Fibroblast of pulmonary artery (primary cell): ENCODE measurements at places on chromosomes 1 and 21.
A peak's percentile ranks its signal among the peaks of the same experiment; 100 is the strongest.

- DNase-seq, result no peak
These were observed 9.8 kb downstream of the PPP2R5A start for GRCh38 chr1:212294983-212295382.

DNA sequence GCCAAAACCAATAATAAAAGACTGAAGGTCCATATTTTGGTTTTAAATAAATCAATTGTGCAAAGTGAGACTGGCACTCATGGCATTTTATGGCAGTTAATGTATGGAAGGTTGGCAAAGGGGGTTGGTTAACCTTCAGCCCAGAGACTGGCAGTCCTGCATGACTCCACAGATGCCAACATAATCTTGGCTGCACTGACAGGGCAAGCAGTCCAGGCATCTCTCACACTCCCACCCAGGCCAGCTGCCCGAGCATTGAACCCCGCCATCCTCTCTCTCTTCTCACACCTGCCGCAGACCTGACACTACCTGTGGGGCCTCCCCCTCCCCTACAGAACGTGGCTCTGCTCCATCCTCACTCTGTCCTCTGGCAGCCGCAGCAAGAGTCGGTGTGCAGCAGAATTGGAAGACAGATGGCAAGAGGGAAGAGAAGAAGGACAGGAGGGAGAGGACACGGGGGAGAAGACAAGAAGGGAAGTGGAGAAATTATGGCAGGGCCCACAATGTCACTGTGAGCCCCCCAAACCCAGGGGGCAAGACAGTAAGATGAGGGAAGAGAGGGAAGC is 43.7 kb downstream of the ITPKB start:
- no peak for DNase-seq

DNA sequence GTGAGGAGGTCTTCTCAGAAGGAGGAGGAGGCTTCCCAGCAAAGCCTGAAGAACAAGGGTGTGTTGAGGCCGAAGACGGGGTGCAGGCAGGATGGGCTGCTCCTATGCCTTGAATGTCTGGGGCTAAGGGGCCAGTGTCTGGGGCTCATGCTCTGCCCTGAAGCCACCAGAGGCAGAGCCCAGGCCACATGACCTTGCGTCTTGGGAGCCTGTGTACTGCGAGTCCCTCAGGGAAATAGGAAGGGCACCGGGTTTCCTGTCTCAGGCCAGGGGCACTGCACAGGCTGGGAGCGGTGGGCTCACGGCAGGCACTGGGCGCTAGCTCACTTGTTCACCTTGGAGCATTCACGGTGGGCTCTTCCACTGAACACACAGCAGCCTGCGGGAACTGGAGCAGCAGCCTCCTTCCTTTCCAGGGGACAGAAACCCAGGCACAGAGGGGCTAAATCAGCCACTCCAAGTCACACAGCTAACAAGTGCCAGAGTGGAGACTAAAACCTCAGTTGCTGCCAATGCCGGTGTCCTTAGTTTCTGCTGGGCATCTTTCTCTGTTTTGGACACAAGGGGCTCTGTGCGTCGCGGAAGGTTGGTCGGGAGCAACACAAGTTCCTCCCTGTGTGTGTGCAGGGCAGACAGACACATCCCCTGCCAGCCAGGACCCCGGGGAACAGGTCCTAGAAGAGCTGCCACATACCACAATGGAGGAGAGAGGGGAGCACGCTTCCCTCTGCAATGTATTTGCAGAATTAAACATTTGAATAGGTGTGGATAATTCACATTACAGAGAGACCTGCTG is 104.8 kb upstream of the C1orf174 start:
- no peak for DNase-seq

GRCh38 chr1:51861669-51862068 is 16.9 kb downstream of the NRDC start:
- DNase-seq, result no peak

GRCh38 chr1:155113450-155113980 is 14.2 kb upstream of the EFNA1 start:
- DNase-seq, result no peak

GRCh38 chr1:18640228-18641004 is 9.8 kb downstream of the PAX7 start:
- DNase-seq, result no peak

DNA sequence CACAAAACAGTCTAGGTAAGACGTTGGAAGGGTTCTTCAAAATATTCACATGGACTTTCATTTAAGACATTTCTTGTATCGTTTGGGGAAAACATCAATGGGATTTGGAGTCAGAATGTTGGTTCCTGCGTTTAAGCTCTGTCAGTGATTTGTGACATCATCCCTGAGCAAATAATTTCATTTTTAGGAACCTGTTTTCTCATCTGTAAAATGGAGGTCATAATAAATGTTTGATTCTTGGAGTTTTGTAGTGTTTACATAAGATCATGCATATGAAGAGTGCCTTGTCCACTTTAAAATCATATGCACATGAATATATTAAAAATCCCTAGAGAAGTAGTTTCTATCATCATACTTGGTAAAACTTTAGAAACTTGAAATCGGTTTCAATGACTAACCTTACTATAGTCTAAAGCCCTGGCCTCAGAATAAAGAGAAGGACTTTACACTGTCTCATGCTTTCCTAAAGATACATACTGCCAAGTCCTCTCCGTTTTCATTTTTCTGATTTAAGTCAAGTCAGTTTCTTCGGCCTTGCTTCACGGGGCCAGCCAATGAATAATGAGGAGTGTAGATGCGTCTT is 178.4 kb downstream of the ADSS2 start:
- DNase-seq, result no peak

- no peak for DNase-seq
These were observed 38.0 kb downstream of the ADARB1 start for GRCh38 chr21:45112371-45112770.

GRCh38 chr21:24424776-24425175 is 1182.5 kb downstream of the MRPL39 start:
- DNase-seq, result no peak

GRCh38 chr1:228463559-228464455 is 23.4 kb upstream of the RNF187 start:
- peak; percentile 29 for DNase-seq

- no peak for DNase-seq
These were observed 140.7 kb upstream of the FAM78B start for GRCh38 chr1:166307261-166308188.

DNA sequence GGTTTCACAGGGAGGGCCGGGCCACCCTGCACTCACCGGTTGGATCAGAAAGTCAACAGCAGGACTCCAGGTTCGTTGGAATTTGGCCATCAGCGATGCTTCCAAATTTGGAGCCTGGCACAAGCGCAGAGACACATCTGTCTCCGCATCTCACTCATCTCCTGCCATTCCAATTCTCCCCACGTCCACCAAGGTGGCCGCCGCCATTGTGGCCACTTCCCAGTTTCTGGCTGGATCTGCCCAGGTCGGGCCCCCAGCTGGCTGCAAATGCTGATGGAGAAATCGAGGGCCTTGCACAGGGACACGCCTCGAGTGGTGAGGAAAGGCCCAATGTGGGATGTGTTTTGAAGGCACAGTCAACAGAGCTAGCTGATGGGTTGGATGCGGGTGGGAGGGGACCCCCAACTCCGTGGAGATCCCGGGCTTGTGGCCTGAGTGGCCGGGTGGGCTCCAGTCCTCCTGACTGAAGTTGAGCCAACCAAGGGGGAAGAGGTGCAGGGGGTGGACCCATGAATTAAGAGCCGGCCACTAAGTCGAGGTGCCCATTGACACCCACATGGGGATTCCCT is 102.7 kb downstream of the CRYAA start:
- DNase-seq, result no peak

DNA sequence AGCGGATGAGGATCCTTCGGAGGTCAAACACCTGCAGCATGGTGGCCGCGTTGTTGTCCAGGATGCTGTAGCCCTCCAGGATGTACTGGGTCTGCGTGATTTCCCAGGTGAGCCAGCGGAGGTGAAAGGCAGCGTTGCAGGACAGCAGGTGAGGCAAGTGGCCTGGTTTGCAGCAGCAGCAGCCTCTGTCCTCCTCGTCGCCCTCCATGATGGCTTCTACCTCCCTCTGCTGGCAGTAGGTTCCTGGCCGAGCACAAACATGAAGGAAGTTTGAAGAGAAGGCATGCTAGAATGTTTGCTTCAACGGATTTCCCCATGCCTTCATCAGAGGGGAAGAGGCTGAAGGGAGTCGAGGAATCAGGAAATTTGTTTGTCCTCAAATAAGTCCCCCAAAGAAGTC is 74.7 kb downstream of the NTPCR start:
- peak; percentile 33 for DNase-seq

DNA sequence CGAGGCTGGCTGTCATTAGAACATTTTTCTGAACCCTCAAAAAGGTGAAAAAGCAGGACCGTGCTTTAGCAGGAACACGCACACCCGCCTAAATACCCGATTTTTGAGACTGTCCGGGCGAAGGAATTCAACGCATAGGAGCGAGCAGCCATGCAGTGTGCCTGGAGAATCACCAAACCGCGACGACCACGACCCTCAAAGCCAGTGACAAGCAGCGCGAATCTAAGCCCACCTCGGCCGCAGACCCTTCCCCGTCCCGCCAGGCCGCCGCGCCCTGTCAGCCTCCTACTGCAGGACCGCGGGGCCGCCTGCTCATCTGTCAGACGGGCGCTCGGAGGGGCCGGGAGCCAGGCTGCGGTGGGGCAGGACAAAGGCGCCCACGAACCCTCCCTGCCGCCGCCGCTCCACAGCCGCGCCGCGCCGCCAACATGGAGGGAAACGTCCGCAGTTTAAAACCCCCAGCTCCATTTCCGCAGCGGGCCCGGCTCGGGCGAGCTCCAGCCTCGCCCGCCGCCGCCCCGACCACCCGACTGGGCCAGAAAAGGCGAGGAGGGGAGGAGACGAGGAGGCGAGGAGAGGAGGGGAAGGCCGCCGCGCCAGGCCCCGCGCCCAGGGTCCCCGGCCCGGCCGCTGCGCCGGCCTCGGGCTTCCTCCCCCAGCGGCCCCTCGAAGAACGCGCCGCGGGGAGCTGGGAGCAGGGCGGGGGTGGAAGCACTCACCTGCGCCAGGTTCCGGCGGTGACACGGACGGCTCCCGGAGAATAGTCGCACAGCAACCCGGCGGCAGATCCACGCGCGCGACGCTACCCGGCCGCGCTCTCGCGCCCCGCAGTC is at the start of gene LBR:
Gene LBR (minus strand): TSS at position 804 of the 833 bp plus-strand sequence. CDS start 3,963 bp downstream, outside the sequence.
- no peak for DNase-seq

- no peak for DNase-seq
These were observed 14.9 kb upstream of the PAQR7 start for GRCh38 chr1:25890239-25891034.

GRCh38 chr1:52856026-52856425 is 13.5 kb downstream of the ZYG11A start:
- DNase-seq, result no peak

GRCh38 chr1:107140703-107141490 is at the start of gene NTNG1:
TSS of gene NTNG1 (plus strand) at chr1:107141039.
- DNase-seq, result no peak

- peak; percentile 32 for DNase-seq
These were observed 74.2 kb downstream of the ITGB3BP start for GRCh38 chr1:63448731-63449246.

DNA sequence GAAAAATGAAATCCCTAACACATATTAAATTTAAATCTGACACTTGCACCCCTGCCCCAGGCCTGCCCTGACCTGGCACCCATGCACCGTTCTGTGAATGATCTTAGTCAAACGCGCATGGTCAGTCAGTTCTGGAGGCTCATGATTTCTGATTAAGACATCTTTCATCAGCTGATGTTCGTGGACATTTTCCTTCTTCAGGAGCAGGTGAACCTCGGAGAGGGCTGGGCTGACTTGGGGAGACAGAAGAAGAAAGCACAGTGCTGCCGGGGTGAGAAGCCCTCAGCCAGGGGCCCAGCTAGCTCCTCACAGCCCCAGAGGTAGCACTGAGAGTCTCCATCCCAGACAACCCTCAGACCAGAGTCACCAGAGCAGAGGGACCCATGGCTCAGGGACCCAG is 134.5 kb upstream of the AJAP1 start:
- DNase-seq, result no peak

DNA sequence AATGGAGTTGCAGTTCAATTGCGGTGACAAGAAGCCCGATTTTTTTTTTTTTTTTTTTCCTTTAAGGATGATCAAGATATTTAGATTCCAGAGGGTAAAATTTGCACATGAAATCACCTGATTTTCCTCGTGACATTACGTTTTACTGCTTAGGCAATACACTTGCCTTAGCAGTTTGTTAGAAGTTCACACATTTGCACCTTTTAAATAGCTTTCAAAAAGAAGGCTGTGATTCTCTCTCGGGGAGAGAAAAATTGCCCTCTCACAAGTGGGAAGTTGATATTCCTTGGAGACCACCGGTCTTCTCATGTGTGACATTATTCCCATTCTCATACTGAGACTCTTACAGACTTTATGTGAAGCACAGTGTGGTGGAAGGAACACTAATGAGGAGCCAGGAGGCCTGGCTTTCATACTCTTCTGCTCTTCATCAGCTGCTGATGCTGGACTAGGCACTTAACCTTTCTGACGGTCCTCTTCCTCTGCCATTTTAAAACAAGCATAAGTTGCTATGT is 69.8 kb upstream of the HSPA13 start:
- no peak for DNase-seq

GRCh38 chr1:151570819-151571218 is 30.7 kb downstream of the TUFT1 start:
- DNase-seq, result no peak

DNA sequence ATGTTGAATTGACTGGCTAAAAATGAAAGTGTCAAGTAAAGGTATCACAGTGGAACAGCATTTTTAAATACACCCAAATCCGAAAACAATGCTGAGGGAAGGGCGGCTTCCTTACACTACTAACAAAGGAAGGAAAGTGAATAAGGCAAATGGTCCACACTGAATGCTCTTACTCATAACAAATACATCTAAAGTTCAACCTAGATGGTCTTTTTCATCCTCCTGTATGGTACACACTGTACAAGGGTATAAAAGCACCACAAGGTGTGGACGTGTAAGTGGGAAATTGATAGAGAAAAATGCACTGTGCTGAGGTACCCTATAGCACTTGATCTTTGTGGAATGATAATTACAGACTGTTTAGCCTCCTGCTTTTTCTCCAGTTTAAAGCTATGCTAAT is 7.1 kb upstream of the PALMD start:
- DNase-seq, result no peak

- DNase-seq, result peak; percentile 17
These were observed 605.0 kb upstream of the PKN2 start for GRCh38 chr1:88079036-88079435.

DNA sequence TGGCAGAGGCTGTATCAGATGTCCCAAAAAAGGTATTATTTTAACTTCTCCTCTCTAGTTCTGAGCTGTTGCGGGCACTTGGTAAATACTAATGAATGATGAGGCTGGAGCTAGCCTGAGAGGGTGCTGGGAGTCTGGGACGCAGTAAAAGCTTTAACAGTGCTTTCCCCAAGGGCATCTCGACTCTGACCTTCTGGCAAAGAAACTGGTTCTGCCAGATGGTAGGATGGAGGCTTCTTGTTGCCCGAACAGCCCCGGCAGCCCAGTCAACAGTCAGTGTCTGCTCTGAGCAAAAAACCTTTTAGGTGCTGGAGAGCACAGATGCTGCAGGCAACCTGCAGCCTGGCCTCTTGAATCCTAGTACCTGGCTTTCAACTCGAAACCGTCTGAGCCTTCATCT is 2.5 kb upstream of the PNRC2 start:
- DNase-seq, result no peak

GRCh38 chr21:45138199-45139002 is 64.0 kb downstream of the ADARB1 start:
- DNase-seq, result peak; percentile 80
